Stimulated activated CD4-positive, alpha-beta T cell treated with anti-CD3 and anti-CD28 coated beads, Interleukin-1b, Interleukin-23, amount 100 ng/mL, for 48 hours (primary cell): ENCODE measurements at places on chromosomes 7 and 10.

DNA sequence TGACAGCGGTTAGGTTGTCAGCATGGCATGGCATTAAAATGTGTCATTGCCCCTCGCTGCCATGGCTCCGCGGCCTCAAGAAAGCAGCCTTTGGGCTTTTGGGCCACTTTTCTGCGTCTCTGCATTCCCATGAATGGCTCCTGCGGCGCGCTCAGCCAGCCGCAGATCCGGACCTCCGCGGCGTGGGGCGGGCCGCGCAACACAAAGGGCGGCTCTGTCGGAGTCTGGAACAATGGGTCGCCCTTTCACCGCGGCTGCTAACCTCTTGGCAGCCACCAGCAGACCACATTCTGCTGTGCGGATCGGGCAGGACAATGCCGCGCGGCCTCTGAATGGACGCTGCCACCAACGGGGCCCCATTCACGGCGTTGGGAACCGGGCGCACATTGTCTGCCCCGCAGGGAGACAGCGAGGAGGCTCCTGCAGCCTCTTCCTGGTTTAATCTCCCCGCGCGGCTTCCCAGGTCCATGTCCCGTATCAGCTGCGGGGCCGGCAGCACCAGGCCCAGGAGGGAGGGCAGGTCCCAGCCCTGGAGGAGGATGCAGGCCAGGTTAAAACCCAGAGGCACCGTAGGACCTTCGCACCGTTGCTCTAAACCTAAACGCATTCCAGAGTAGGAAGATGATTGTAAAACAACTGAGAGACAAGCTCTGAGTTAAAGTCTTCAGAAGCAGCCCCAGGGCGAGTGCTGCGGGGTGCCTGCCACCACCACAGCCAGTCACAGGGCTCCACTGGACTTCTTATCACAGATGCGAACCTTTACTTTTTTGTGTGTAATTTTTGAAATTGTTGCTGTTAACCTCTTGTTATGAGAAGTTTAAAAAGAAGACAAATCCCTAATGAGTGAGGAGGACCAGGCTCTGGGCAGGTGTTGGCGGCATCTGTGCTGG, 71.6 kb downstream of the NKX6-2 start:
- no peak for DNase-seq

- no peak for DNase-seq
These were observed 149.8 kb downstream of the SEMA3A start for GRCh38 chr7:84044834-84045233.

GRCh38 chr7:132364226-132364625, 212.0 kb downstream of the PLXNA4 start:
- no peak for DNase-seq

DNA sequence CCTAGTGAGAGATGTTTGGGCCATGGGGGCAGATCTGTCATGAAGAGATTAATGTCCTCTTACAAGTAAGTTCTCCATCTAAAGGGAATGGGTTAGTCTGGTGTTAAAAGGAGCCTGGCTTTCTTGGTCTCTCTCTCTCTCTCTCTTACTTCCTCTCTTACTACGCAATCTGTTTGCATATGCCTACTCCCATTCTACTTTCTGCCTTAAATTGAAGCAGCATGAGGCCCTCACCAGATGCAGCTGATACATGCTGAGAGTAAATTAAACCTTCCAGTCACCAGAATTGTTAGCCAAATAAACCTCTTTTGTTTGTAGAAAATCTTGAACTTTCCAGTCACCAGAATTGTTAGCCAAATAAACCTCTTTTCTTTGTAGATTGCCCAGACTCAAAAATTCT, 884.1 kb downstream of the NRG3 start:
- no peak for DNase-seq

DNA sequence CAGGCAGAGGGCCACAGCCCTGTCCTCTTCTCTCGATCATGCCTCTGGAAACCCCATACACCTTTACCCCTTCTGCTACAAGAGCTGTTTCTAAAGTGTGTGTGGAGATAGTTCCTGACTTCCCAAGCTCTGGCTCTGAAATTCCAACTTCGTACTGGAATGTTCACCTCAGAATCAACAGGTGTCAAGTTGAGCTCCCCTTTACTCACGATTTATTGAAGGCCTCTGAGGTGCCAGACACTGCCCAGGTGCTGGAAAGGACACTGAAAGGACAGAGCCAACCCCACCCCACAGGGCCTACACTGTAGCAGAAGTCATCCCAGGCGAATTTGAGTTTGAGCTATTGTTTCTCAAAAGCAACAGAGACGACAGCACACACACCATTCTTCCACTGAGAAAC, 209.9 kb upstream of the FRMD4A start:
- DNase-seq, result no peak

- DNase-seq, result peak; percentile 65
These were observed 40.9 kb downstream of the SMURF1 start for GRCh38 chr7:99102809-99103690.

- DNase-seq, result no peak
These were observed 959.4 kb downstream of the PCDH15 start for GRCh38 chr10:53841483-53842145.

GRCh38 chr10:116947841-116948529, 57.0 kb downstream of the SHTN1 start:
- no peak for DNase-seq

DNA sequence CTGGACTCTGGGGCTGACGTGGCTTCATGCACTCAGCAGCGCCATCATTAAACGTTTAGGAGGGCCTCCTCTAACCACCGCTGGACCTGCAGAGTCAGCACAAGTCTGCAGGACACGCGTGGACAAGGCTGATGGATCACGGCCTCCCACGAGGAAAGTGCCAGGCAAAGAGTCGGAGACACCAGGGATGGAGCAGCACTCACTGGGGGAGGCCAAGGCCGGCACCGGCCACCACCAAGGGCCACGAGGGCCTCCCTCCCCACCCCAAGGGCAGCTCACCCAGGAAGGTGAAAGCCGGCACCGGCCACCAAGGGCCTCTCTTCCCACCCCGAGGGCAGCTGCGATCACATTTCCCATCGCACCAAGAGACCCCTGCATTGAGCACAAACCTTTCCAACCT, 91.5 kb downstream of the DIP2C start:
- DNase-seq, result no peak

GRCh38 chr10:108410236-108410635, 1245.7 kb upstream of the SORCS1 start:
- no peak for DNase-seq

- DNase-seq, result no peak
These were observed 40.0 kb downstream of the FIGNL1 start for GRCh38 chr7:50409856-50410745.

DNA sequence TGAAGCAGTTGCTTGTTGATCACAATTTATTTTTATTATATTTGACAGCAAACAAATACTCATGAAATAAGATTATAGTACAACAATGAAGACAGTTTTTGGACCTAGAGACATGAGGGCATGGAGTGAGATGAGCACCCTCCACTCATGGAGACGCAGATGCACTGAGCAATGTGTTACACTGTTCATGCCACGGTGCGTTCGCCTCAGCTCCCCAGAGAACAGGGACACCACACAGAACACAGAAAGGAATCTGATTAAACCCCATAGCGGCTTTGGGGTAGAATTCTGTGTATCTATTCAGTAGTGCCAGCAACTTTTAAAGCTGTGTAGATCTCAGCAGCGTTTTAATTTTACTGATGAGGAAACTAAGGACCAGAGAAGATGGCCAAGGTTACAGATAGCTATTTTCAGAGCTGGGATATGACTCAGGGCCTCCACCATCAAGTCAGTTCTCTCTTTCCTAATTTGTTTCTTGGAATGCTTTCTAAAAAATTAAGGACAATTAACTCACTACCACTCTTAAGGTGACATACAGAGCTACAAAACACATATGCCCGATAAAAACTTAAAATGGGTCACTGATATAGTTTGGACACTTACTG, 33.6 kb downstream of the FAM25A start:
- no peak for DNase-seq

DNA sequence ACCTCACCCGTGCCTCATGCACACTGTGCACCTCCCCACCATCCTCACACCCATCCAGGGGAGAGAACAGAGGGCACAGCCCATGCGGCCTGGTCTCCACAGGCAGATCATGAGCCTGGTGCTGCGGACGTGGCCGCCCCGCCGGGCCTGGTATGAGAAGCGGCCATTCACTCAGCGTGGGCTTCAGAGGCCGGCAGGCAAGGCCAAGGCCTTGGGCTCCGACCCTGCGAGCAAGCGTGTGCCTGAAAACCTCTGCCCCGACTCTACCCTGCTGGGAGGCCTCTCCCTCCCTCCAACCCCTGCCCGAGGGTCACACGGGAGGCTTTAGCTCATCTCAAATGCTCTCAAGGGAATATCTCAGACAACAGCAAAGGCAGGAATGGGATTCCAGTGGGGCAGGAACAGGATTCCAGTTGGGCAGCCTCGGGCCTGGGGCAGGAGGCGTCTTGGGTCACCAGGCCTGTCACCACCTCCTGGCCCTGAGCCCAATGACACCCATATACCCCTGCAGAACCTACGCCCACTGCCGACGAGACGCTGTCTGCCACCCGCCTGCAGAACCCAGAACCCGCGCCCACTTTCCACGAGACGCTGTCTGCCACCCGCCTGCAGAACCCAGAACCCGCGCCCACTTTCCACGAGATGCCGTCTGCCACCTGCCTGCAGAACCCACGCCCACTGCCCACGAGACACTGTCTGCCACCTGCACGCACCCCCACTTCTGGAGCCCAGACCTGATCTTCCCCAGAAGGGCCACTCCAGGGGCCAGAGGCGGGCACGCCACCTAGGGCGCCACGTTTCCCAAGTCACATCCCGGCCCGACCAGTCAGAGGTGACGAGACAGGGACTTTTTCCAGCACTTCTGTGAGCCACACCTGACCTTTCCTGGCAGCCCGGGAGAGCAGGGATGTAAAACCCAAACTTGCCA, 38.9 kb downstream of the ADAP1 start:
- DNase-seq, result no peak

GRCh38 chr7:132782777-132783640, 206.7 kb upstream of the PLXNA4 start:
- no peak for DNase-seq

- no peak for DNase-seq
These were observed 5.5 kb upstream of the IKZF1 start for GRCh38 chr7:50298811-50299562.

DNA sequence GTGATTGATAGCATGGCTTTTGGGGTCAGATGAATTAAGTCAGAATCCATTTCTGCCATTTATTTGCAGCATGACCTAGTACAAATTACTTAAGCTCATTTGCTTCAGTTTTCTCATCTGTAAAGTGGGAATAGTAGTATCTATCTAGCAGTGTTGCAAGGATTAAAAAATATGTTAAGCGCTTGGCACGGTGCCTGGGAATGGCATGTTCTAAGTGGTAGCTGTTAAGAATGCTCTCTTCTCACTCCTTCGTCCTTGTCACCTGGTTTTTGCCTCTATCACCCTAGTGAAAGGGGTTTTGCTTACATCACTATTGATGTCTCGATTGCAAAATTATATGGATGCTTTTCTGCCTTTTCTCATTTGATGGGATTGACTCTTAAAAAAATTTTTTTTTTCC, 7.4 kb downstream of the TMEM248 start:
- DNase-seq, result no peak

DNA sequence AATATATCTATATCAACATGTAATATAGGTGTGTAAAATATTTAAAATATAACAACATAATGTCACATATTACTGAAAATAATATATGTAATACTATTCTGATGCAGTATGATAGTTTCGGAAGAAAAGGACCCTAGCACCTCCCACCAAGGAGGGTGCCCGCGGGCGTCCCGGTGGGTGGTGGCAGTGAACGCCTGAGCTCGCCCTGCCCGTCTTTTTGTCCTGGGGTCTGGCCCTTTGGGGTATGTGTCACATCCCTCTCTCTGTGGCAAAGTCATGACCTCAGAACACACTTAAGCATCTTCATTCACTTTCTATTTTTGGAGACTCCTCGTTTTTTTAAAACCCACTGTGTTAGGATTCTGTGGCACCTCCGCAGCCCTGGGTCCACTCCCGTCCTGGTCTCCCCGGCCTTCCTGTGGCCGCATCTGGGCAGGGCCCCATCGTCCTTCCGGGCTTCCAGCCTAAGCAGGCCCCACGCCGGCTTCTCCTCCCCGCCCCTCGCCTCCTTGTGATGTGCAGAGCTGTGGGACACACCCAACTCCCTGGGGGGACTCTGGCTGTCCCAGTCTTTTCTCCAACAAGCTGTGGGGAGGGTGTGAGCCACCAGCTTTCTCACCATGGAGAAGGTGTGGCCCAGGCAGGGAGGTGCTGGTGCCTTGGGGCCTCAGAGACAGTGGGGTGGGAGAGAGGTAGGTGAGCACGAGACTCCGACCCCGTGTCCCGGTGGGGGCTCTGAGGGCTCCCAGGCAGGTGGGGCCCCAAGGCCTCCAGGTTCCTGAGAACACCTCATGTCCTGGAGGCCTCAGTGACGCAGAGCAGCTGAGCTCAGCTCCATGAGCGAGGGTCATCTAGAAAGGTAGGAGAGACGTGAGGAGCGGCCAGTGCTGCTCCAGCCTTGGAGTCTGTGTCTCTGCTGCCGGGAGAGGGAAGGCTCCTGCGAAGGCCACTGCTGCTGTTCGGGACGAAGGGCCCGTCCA, 16.5 kb downstream of the PWWP2B start:
- no peak for DNase-seq

GRCh38 chr7:135204876-135205275, 6.5 kb downstream of the WDR91 start:
- DNase-seq, result no peak

- no peak for DNase-seq
These were observed 26.0 kb downstream of the PRSS2 start for GRCh38 chr7:142796501-142797390.

DNA sequence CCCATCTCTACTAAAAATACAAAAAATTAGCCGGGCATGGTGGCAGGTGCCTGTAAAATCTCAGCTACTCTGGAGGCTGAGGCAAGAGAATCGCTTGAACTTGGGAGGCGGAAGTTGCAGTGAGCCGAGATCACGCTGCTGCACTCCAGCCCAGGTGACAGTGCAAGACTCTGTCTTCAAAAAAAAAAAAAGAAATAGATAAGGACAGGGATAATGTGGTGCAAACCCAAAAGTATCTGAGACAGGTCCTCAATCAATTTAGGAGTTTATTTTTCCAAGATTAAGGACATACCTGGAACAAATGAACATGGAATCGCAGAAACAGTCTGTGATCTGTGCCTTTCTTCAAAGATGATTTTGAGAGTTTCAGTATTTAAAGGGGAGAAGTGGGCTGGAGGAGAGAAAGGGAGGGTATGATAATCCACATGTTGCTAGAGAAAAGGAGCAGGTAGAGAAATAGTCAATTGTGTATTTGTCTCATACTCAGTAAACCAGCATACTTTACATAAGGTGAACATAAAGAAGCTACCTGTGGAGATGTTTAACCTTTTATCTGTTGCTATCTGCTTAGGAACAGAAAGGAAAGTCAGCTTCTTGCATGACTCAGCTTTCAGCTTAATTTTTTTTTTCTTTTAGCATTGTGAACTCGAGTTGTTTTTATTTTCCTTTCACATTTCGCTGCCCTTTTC, 4.9 kb upstream of the MTPN start:
- no peak for DNase-seq

- DNase-seq, result no peak
These were observed 58.3 kb upstream of the NANOS1 start for GRCh38 chr10:118971187-118971586.

GRCh38 chr10:106917452-106918055, 247.0 kb downstream of the SORCS1 start:
- no peak for DNase-seq

DNA sequence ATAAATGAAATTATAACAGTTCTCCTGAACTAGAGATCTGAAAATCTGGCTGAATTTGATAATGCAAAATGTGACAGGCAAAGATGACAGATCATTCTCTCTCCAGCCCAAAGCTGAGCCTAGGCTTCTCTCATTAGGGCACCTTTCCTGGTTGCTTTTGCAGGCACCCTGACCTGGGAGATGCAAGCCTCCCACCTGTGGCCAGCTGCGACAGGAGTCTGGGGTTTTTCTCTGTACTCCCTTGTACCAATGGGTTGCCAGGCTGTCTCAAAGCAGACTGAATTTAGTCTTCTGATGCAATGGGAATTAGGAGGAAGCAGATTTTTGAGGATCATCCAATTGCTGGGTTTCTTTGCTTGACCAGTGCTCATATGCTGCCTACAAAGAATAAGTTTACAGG, 85.0 kb upstream of the EFCAB10 start:
- DNase-seq, result no peak
